ENCODE measurements at places on chromosomes 2 and 18.

GRCh38 chr18:27976806-27977408 lies 200.0 kb downstream of the CDH2 start:
- no peak for DNase-seq

DNA sequence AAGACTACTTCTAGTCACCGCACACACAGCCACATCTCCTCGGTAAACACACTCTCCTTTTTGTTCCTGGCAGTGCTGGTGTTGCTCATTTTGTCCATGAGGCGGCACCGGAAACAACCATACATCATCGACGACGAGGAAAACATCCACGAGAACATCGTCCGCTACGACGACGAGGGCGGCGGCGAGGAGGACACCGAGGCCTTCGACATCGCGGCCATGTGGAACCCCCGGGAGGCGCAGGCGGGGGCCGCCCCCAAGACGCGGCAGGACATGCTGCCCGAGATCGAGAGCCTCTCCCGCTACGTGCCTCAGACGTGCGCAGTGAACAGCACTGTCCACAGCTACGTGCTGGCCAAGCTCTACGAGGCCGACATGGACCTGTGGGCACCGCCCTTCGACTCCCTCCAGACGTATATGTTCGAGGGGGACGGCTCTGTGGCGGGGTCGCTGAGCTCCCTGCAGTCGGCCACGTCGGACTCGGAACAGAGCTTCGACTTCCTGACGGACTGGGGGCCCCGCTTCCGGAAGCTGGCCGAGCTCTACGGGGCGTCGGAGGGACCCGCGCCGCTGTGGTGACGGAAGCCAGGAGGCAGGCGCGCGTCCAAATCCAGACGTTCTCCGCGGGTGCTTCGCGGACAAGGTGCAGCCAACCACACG lies 221.0 kb downstream of the CDH20 start:
- no peak for DNase-seq

GRCh38 chr2:220046507-220046906 lies 419.1 kb downstream of the SLC4A3 start:
- no peak for DNase-seq

GRCh38 chr18:28080876-28081300 lies 96.0 kb downstream of the CDH2 start:
- no peak for DNase-seq

- no peak for DNase-seq
These were observed 118.8 kb upstream of the PDE1A start for GRCh38 chr2:182545420-182546167.

- DNase-seq: no peak
These were observed 99.8 kb downstream of the SH3BP4 start for GRCh38 chr2:235051436-235052260.

DNA sequence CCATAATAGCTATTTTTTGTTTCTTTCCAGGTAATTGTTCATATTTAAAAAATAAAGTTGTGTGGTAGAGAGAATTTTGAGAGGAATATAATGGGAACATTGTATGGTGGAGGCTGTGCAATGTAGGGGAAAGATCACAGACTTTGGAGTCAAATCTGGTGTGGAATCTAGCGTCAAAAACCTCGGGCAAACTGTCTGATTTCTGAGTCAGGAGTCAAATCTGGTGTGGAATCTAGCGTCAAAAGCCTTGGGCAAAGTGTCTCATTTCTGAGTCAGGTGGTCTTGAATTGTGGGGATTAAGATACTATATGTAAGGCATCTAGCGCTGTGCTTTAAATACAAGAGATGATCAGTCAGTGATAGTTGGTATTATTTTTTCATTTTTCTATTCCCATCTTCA lies 5.1 kb downstream of the PTPN4 start:
- no peak for DNase-seq

DNA sequence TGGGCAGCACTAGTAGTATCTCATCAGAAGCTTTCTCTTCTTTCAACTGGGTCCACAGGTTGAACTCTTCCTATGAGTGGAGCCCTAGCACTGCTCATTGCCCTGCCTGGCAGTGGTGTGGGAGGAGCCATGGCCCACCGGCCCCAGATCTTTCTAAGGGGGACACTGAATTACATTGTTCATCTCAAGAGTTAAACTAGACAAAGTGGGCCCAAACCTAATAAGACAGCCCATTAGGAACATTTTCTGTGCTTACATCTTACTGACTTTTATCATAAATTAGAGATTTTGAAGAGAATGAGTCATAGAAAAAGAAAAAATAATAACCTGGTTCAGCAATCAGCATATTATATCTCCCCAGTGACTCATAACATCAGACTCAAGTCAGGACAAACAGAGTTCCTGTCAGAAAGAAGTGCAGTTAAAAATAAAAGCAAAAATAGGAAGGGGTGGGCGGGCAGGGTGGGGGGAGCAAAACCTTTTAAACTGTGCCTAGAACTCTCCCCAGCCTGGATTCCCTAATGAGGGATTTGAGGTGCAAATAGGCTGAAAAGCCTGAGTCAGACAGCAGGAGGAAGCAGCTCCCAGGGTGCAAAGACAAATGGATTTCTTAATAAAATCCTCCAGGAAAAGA lies 161.6 kb upstream of the TRIB2 start:
- no peak for DNase-seq

DNA sequence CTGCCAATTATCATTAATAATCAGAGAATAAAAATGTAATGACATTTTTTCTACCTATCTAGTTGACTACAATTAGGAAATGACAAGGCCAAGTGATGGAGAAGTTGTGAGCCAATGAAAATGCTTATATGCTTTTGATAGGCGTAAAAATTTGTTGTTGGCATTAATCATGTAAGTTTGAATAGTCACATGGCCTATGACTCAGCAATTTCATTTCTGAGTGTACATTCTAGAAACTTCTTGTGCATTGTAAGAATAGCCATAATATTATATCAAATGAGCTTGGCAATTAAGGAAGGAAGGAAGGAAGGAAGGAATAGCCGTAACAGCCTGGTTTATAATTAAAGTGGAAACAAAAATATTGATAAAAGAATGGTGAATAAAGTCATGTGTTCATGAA lies 179.9 kb downstream of the PTH2R start:
- DNase-seq: no peak

DNA sequence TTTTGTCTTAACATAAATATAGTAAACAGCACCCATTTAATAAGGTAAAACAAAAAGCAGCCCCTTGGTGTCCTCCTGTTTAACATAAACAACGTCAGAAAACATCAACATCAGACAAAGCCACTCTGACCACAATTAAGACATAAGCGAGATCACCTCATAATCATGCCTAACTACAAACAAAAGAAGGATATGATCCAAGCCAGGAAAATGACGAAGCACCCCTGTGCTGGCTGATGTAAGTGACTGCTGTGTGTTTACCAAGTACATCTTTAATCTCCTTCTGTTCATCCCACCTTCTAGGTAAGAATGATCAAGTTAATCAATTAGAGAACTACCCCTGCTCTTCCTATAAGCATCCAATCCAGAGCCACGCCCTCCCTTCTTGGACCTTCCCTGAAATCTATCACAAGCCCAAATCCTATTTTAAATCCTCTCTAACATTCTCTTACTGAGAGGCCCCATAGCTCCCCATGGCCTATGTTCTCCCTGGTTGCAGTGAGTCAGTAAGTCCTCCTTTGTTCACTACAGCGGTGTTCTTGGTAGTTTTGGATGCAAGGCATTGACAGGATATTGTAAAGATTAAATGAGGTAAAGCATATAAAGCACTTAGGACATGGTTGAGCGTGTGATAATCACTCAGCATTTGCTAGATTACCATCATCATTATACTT lies 424.2 kb downstream of the TSN start:
- DNase-seq: no peak

DNA sequence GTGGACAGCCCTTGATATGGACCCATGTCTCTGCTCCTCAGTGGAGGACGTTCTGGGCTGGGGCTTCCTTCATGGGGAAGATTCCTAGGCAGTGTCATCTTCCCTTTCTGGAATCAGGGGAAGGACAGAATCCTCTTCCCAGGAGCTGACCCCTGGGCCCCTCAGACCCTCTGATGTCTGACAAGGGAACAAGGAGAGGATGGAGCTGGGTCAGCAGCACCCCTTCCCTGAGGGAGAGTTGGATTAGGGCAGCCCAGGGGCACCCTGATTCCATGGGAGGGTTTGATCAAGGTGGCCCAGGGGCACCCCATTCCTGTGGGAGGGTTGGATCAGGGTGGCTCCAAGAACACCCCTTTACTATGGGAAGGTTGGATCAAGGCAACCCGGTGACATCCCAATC lies 86.5 kb downstream of the ACKR3 start:
- no peak for DNase-seq

- no peak for DNase-seq
These were observed 260.0 kb downstream of the ASXL3 start for GRCh38 chr18:33838054-33838453.

- DNase-seq: no peak
These were observed 195.2 kb downstream of the SLC8A1 start for GRCh38 chr2:40256649-40257048.

DNA sequence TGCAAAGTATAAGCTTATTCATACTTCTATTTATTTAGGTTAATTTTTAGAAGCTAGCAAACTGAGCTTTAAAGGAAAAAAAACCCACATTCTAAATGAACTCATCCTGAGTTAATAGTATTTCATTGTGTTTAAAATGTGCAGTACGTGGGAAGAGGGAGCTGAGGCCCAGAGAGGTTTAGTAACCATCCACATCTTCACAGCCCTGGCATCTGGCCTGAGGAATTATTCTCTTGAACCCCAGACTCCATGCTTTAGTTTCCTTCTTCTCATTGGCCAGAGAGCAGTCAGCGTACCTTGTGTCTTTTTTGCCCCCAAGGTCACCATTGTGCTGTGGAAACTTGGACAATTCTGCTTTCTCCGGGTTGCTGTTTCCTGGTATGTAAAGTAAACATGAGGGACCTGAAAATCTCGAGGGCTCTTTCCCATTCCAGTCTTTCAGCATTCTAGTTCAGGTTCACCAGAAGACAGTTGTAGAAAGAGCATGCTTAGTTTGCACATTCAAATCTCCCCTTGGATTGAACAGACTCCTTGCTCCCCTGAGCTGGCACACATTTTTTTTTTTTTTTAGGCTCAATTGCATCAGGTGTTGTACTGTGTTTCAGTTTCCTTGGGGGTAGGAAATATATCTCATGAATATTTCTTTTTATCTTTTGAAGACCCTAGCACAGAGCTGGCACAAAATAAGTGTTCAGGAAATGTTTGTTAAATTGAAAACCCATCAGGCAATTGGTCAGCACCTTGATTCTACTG lies 81.4 kb downstream of the MYCN start:
- DNase-seq: no peak

GRCh38 chr18:23538870-23539269 lies 35.6 kb downstream of the RMC1 start:
- DNase-seq: no peak

DNA sequence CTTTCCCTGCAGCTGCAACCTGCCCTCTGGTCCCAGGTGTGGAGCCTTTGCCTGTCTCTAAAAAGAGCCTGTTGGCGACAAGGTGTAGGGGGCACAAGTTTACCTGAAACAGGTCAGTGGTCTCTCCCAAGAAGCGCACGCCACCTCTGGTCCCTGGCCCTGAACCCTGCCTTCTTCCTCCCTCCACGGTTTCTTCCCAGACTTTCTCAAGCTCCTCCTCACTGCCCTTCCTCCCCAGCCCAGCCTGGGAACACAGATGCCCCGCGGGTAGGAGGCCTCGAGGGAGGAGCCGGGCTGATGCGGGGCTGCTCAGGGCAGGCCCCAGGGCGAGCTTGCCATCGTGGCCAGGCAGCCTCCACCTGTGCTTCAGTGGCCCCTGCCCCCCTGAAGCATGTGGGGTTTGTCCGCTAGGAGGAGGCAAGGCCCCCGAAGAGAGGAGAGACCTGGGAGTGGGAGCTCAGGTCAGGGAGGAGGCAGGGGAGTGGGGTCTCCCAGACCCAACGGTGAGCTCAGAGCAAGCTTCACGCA lies 89.5 kb downstream of the SMAD7 start:
- no peak for DNase-seq

GRCh38 chr2:68837861-68838341 lies 33.3 kb downstream of the BMP10 start:
- no peak for DNase-seq

GRCh38 chr2:189662669-189663226 lies 1.5 kb downstream of the ASNSD1 start:
- DNase-seq: no peak

DNA sequence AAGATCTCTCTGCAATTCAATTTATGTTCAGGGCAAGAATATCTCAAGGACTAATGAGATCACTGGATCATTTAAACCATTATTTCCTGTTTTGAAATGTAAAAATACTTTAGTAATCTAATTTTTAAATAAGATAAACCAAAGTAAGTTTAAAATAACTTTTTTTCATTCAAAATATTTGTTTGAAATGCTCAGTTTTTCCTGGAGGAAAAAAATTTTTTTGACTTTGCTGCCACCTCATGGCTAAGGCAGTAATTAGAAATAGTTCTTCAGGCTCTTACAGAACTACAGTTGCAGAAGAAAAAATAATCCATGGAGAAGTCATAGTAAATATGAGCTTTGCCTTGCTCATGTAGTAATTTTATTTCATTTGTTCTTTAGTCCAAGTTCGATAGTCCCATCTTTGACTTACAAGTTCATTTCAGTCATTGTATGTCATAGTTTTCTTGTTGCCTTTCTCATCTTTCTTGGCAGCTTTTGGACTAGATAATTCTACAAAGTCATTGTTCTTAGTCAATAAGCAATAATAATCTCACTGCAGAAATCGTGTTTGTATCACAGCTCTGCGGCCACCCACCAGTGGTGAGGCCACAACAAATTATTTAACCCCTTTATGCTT lies 127.4 kb downstream of the DPP4 start:
- no peak for DNase-seq

GRCh38 chr2:62396880-62397279 lies 109.1 kb downstream of the TMEM17 start:
- DNase-seq: no peak

DNA sequence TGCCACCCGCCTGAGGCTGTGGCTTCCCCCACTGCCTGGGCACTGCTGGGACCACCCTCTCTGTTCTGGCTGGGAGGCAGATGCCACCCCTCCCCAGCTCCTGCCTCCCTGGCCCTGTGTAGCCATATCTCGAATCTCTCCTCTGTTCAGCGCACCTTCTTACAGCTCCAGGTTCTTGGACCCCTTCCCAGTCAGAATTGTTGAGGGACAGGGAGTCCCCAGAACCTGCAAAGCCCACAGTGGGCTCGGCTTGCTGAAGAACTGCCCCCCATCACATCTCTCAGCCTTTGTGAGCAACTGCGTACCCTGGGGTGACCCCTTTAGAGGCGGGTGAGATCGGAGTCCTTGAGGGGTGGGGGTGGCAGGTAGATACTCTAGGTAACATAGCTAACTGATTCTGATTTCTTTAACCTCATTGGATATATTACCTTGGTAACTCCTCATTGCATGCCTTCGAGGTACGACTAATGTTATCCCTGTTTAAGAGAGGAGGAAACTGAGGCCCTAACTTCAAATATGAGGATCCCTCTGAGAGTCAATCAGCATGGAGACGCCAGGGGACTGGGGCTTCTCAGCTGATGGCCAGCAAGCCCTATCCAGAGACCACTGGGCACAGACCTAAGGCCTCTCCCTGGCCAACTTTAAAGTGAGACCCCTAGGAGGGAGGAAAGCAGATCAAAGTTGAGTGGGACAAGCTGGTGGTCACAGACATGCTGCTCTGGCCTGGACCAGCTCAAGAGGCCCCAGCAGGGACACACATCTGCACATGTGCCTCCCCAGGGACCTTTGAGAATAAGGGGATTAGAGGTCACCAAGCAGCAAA lies 101.3 kb downstream of the CAPN13 start:
- no peak for DNase-seq

- DNase-seq: no peak
These were observed 52.3 kb upstream of the MGAT5 start for GRCh38 chr2:134201533-134201932.

- peak; percentile 71 for DNase-seq
These were observed 811 bp downstream of the ADD2 start for GRCh38 chr2:70767079-70767698.

GRCh38 chr2:142217804-142218203 lies 87.0 kb upstream of the LRP1B start:
- no peak for DNase-seq

GRCh38 chr2:186349508-186349907 lies 136.6 kb upstream of the ZC3H15 start:
- DNase-seq: no peak
